ENCODE measurements at places on chromosomes 5 and 9.
A peak's percentile ranks its signal among the peaks of the same experiment; 100 is the strongest.

DNA sequence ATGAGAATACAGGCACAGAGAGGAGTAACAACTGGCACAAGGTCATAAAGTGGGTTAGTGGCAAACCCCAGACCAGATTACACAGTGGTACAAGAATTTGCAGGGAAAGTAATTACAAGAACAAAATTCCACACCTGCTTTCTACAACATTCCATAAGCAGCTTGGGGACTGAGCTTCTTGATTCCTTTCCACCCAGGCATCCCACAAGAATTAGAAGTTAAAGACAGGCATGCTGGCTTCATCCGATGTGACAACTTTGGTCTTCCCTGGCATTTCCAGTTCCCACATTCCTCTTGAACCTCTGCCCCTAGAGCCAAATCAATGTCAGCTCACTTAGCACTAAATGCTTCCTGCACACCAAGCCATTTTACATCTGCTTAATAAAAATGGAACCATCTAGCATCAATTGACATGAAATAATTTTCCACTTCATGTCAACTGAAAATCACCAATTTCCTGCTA, 435.8 kb upstream of the PAPPA start:
- no peak for DNase-seq

GRCh38 chr5:169024421-169024820, 276.5 kb downstream of the SLIT3 start:
- no peak for DNase-seq

DNA sequence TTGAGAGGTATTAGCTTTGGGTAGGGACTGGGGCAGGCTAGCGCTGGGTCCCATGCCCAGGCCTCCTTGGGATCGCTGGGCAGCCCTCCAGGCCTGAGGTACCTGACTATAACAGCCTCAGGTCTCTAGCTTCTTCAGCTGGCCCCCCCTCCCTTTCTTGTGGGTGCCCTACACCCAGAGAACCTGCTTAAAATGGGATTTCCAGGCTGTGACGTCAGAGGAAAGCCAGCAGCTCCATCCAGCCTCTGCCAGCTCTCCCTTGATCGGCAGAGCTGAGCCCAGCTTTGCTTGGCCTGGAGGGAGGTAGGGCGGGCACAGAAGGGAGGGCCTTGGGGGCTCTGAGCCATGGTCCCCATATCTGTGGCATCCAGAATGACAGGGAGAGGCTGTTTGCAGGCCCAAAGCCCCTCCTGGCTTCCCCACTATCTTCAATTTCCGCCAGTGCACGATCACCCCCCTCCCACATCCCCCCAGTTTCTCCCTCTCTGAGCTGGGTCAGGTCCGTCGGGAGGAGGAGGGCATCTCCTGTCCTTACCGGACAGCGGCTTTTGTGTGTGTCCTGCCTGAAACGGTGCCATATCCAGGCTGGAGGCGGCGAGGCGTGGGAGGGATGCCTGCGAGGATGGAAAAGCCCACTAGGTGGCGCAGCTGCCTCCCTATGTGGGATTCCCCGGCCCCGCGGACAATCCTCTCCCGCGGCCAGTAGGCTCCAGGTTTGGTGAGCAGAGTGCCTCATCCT, 10.8 kb downstream of the REEP2 start:
- peak; percentile 63 for DNase-seq

- no peak for DNase-seq
These were observed 215.2 kb downstream of the SMARCA2 start for GRCh38 chr9:2230362-2230761.

- no peak for DNase-seq
These were observed 1.7 kb downstream of the ACTL7B start for GRCh38 chr9:108854094-108854493.

GRCh38 chr5:37254581-37254980, 5.4 kb upstream of the CPLANE1 start:
- DNase-seq: no peak

DNA sequence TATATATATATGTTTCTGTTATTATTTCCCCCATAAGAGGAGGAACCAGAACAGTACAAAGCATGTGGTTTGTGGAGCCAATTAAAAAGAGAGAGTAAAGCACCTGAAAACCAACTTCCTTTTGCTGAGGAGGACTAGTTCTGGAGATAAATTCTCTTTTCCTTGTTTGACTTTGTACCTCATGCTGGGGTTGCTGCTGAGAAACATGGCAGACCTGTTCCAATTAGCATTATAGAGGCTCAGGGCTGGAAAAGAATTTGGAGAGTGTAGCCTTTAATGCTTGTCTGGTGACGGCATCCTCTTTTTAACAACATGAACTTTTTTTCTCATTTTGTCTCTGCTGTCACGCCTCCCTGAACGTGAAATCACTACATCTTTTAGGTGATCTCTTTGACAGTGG, 32.8 kb upstream of the NMUR2 start:
- no peak for DNase-seq

GRCh38 chr9:90956026-90956810, 154.6 kb downstream of the SYK start:
- DNase-seq: no peak

Data from stimulated activated CD8-positive, alpha-beta memory T cell treated with anti-CD3 and anti-CD28 coated beads, Interleukin-2, amount 100 ng/mL, for 1 hour (primary cell).